ENCODE measurements at places on chromosomes 6 and 20.

DNA sequence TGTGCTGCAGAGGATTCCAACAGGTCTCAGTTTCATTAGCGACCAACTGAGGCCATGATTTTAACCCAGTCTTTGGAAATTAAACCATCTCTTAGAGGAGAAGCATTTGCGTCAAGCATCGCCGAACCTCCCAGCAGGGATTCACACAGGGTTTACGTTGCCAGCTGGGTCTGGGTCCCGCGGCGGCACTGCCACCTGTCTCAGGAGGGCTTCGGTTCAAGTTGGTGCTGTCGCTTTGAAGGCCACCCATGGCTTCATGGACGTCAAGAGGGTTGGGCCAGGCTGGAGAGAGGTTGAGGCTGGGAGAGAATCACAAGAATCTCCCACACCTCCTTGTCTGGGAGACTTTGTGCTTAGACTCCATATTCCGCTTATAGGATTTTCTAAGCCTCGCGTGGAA lies 43.0 kb upstream of the FRMD1 start:
- no peak for DNase-seq

DNA sequence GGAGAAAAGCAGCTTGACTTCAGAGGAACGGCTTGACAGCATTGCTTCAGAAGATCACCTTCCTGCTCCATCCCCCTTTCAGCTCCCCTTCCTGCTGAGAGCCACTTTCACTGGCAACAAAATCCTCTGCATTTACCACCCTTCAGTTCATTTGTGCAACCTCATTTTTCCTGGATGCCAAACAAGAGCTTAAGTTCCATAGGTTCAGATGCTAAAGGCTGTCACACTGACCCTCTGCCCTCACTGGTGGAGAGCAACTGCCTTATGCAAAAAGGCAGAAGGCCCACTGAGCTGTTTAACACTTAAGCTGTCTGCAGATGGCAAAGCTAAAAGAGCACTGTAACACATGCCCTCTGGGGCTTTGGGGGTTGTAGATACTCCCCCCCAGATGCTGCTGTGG lies 131.2 kb upstream of the SPACA1 start:
- DNase-seq, result no peak

DNA sequence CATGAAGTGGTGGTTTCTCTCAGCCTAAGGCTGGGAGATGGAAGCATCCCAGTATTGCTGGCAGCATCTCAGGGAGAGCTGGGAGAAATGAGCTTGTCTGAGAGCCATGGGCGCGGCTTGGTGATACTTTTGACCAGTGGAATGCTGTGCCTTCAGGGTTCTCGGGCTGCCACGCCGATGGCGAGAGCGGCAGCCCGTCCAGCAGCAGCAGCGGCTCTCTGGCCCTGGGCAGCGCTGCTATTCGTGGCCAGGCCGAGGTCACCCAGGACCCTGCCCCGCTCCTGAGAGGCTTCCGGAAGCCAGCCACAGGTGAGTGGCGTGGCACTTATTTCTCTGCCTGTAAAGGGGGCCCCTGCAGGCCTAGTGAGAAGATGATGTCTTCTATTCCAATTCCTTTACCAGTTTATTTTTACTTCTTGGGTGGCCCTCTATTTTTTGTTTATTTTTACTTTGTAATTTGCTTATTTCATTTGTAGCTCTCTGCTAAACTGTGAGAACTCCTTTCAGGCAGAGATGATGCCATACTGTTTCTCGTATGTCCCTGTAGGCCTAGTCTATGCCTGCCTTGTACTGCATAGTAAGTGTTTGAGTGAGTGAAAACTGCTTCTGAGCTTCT lies 71.7 kb downstream of the ASXL1 start:
- DNase-seq, result no peak

GRCh38 chr20:37741055-37741454 lies 47.2 kb downstream of the CTNNBL1 start:
- DNase-seq, result peak; percentile 60

DNA sequence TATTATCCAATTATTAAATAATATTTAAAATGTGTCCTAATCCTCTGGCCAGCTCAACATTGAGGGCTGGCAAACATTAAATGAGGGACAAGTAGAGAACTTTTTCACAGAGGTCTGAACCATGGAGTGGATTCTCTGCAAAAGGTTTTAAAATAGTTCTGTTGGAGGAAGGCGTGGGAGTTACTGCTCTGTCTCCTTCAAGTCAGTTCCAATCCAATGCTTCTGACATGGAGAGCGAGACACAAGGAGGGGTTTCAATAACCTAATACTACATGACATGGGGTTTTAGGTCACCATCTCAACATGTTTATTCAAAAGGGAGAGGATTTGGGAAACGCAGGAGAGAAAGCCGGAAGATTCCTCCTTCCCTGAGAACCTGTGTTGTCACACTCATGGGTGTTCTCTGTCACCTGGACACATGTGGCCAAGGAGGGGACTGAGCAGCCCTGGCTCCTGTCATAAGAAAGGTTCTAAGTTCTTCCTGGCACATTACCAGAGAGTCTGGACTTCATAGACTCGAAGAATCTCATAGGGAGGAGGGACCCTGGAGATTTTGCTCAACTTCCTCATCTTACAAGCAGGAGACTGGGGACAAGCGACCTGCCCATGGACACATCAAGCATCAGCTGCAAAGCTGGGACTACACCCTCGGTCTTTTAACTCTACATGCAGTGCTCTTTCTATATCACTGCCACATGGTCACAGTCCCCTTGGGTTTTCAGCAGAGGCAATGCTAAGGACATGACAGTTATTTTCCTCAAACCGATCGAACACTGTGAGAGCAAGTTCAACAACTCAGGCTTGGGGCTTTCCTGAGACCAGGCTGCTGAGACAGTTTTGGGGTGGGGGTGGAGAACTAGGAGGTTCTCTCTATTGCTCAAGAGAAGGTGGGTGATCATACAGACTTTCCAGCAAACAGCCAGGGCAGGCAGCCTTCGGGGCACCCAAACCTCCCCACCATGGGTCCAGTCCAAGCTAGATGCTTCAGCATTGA lies 38.6 kb downstream of the PRDM1 start:
- DNase-seq, result no peak

- peak; percentile 33 for DNase-seq
Observed at GRCh38 chr6:42453654-42454427, 2.1 kb upstream of the TRERF1 start.

- DNase-seq, result no peak
Observed at GRCh38 chr20:54477191-54477955, 2.0 kb downstream of the DOK5 start.

GRCh38 chr6:119128252-119128912 lies 49.9 kb upstream of the FAM184A start:
- no peak for DNase-seq

DNA sequence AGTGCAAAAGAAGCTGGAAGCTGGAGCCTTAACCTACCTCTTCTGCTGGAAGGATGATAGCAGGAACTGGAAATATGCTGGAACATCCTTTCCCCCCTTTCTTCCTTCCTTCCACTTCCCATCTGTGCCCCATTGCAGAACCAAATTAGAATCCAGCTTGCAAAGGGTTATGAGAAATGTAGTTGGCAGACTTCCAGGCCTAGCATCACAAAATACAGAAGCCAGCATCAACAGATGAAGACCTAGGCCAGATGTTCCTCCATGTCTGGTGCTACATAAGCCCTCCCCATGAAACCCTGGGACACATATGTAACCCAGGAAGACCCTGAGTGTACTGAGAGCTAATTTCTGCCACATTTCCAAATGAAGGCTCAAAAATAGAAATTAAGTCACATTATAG lies 40.0 kb upstream of the TFAP2B start:
- DNase-seq, result no peak

GRCh38 chr20:57213924-57214323 lies 52.5 kb downstream of the BMP7 start:
- no peak for DNase-seq

- DNase-seq, result peak; percentile 51
Observed at GRCh38 chr20:50996901-50997865, 25.7 kb downstream of the KCNG1 start.

- peak; percentile 74 for DNase-seq
Observed at GRCh38 chr6:111603040-111603439, 2.6 kb downstream of the TRAF3IP2 start.

DNA sequence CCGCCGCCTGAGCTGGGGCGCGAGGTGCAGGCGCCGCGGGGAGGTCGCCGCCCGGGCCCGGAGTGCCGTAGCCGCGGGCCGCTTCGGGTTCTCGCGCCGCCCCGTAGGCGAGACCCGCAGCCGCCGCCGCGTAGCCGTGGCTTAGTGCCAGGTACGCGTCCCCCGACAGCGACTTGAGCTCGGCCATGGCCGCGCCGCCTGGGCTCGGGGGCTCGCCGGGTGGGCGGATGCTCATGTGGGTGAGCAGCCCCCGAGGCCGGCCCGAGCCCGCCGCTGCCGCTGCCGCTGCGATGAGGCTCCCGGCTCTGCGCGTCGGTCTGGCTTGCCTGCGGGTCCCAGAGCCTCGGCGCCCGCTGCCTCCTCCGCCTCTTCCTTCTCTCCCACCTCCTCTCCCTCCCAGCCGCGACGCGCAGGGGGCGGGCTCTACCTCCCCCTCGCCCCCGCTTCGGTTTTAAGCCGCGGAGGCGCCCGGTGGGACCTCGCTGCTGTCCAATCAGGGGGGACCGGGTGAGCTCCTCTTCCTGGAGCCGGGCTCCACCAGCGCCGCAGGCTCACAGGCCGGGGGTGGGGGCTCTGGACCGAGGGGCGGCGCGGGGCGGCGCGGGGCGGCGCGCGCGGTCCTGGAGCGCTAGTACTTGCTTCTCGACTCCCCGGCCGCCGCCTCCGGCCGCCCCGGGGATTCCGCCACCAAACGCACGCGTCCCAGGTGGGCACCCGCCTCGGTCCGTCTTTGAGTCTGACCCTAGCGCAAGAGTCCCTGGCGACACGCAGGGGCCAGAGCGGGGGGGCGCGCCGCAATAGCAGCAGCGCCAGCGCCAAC lies at the start of gene BHLHE23:
Gene BHLHE23 (minus strand): TSS at position 425 of the 820 bp plus-strand sequence. CDS start 190 bp downstream, at position 235.
- no peak for DNase-seq

DNA sequence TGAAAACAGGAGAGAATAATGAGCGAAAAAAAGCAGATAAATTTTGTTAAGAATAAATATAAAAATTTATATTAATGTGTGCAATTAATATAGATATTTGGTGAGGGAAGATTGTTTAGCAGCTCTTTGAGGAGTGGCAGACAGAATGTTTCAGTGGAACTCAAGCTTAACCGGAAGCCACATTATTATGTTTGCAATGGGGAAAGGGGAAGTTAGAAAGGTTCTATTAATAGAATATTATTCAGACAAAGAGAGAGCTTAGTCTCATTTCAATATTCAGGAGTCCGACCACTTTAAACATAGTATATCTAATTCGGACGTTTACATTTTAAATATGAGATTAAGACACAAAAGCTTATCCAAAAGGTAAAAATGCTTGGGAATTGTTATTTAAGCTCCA lies 81.6 kb upstream of the KHDRBS2 start:
- DNase-seq, result no peak

DNA sequence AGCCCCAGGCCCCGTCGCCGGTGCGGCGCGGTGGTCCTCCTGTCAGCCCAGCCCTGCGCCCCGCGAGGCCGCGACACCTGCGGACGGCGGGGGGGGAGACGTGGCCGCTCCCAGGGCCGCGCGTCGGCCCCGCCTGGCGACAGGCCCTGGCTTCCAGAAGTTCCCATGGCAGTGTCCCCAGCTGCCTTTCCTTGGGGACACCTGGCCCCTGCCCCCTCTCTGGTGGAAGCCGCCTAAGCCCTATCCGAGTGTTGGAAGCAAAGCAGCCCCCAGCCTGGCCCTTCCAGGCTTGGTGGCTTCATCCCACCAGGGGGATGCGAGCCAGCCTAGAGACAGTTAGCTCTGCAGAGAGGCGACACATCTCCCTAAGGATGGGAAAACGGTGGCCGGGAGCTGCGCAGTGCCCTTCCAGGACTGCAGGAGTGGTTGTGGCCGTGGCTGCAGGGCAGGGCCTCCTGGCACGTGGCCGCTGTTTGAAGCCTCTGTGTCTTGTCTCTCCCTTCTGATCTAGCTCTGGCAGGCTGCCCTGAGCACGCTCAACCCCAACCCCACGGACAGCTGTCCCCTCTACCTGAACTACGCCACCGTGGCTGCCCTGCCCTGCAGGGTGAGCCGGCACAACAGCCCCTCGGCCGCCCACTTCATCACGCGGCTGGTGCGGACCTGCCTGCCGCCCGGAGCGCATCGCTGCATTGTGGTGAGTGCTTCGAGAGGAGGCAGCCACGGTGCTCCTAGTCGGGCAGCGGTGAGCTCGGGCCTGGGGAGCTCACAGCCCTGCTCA lies 816 bp downstream of the NPEPL1 start:
- no peak for DNase-seq

- no peak for DNase-seq
Observed at GRCh38 chr6:167094820-167095637, 27.9 kb upstream of the CCR6 start.

GRCh38 chr6:163814494-163815364 lies 400.2 kb downstream of the QKI start:
- peak; percentile 60 for DNase-seq

DNA sequence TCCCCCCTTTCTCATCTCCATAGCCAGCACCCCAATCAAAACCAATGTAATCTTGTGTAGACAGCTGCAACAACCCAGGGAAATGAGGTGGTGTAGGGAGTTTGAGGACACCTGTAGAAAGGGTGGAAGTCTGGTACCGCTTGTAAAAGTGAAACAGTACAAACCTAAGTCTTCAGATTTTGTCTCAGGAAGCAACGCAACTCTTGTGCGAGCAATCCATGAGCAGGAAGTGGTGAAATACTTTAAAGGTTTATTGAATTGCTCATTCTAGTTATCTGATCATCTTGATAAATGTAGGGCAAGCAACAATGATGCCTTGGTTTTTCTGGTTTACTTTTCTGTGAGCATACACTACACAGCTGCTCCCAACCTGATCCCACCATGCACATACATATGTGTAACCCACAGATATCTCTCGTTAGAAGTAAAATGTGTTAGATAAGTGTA lies 71.1 kb upstream of the THEMIS start:
- DNase-seq, result peak; percentile 91

Data from choroid plexus epithelial cell (primary cell).